ENCODE measurements at places on chromosomes 3 and 15.

GRCh38 chr15:90592131-90592881 is 62.6 kb downstream of the CRTC3 start:
- DNase-seq = no peak

DNA sequence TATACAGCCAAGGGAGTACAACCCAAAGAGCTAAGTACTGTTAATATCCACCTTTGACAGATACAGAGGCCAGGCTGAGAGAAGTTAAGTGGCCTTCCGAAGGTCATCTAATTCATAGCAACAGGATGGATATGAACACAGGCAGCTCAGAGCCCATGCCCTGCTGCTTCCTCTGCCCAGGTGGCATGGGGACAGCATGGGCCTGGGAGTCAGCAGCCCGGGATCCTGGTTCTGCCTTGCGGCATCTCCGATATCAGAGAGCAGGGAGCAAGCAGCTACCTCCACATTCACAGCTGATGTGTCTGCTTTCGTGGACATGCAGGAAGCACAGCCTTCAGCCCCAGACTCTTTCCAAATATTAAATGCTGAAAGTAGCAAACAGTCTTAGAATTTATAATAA is 55.6 kb downstream of the STARD5 start:
- no peak for DNase-seq

GRCh38 chr15:34951993-34952392 is 17.5 kb downstream of the AQR start:
- DNase-seq = no peak

- DNase-seq = no peak
Observed at GRCh38 chr15:38216763-38217162, 35.9 kb upstream of the SPRED1 start.

- no peak for DNase-seq
Observed at GRCh38 chr3:13324835-13325501, 95.2 kb downstream of the NUP210 start.
